NCI-H1930 (cell line): ENCODE measurements at places on chromosomes 2 and 18.

DNA sequence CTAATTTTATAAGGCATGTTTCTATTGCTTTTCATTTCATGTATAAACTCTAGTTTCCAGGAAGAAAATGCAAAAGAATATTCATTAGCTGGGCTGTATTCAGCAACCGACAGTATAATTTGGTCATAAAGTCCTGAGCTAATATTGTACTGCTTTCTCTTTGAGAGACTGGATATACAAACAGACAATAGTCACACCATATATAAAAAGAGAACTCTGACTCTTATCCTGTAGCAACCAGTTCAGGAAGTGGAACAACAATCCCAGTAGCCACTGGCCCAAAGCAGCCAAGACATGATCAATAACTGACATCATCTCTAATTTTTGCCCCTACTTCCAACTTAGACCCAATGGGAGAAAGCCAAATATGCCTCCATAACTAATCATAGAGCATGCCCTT, 160.8 kb downstream of the FSIP2 start:
- no peak for DNase-seq

DNA sequence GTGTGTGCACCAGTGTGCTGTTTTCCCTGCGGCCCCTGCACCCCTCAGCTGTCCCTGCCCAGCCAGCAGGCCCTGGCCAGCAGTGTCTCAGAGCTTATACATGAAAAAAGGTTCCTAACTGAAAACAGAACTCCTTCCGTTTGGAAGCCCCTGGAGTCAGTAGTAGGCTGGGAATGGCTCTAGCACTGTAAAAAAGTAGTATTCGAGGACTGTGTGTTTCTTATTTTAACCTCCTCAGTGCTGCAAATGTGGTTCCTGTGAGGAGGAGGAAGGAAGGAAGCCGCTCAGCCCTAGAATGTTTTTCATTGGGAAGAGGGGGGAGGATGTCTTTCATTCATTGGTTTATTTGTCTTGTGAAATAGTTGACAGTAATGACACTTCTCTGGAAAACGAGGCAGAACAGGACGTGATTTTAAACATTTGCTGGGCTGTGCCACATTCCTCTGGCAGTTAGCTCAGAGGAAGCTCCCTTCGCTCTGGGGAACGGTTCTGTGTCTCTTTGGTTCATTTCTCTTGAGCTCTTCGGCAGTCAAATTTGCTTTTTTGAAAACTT, 103.5 kb downstream of the SPTBN1 start:
- no peak for DNase-seq

- DNase-seq, result no peak
Observed at GRCh38 chr2:173136599-173136998, 61.0 kb downstream of the MAP3K20 start.

DNA sequence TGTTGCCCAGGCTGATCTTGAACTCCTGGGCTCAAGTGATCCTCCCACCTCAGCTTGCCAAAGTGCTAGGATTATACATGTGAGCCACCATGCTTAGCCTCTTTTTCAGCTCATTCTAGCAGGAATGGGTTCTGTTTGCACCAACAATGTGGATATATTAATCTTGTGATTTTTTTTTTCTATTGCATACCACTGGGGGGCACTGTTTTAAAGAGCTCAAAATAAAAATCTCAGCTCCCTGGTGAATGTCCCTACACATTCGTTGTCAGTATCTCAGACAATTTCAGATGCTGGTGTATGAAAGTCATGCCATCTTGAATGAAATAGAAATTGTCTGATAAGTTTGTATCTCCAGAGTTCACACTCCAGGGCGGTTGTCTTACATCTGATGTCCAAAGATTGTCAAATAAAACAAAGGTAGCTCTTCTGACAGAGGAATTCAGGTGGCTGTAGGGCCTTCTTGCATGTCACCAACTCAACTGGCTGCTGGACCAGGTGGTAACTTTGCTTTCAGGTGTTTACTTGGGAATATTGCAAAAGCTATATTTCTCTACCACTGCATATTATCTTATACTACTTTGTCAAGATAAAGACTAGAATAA, 3.1 kb upstream of the MATN3 start:
- DNase-seq, result peak; percentile 23

- DNase-seq, result no peak
Observed at GRCh38 chr2:128786741-128787478, 468.2 kb upstream of the HS6ST1 start.

GRCh38 chr2:207224791-207225482, 59.2 kb upstream of the KLF7 start:
- DNase-seq, result no peak

GRCh38 chr2:190791976-190792575, 88.5 kb upstream of the GLS start:
- DNase-seq, result no peak

DNA sequence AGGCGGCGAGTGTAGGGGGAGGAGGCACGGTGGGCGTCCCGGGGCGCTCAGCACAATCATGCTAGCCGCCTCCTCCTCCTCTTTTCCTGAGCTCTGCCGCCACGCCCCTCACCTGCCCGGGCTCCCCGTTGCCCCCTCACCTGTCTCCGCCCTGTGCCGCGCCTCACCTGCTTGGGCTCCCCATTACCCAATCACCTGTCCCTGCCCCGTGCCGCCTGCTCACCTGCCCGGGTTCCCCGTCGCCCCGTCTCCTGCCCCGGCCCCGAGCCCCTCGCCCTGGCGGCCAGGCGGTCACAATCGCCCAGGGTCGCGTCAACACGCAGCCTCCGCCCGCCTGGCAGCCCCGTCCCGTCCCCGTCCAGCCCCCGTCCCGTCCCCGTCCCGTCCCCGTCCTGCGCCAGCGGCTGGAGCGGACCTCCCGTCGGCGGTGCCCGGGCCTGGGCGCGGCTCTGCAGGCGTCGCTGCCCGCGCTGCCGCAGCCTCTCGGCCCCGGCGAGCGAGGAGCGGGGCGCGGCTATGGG, at the start of gene DCDC2C:
Gene DCDC2C, plus strand, starts transcription at position 340 of the 521 bp plus-strand sequence. Its CDS starts 177 bp downstream, at position 517.
- no peak for DNase-seq

- no peak for DNase-seq
Observed at GRCh38 chr18:39167990-39168389, 1602.4 kb upstream of the CELF4 start.

GRCh38 chr2:222391743-222392285, 32.5 kb upstream of the SGPP2 start:
- DNase-seq, result no peak

DNA sequence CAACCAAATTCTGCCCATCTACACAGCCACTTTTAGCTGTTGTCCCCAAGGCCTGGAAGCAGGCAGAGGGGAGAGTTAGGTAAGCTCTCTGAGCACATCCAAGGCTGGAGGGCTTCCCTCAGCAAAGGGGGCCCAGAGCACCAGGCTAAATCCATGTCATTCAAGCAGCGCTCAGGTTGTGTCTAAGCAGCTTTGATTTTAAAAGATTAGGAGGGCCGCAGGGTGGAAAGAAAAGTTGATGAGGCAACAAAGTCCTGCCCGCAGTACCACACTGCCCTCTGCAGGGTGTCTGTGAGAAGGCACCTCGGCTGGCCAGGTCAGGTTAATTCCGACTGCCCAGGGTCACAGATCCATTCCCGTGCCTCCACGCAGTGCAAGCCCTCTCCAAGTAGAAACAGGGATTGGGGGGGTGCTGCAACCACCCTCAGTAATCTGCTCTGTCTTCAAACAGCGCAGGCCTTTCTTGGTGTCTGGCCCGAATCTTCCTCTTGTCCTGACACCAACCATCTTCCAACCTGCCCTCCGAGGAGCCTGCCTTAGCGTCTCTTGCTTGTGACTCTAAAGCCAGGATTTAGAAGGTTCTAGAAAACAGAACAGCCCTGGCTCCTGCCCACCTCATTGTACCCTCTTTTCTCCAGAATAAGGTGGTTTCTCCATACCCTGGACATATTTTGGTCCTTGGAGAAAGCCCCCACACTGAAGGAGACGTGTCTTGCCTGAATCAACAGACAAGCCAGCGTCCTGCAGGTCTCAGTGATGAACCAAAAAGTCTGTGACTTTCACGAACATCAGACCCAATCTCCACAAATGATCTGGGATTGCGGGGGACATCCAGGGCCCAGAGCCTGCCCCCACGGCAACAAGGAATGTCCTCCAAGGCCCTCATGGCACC, 289.2 kb downstream of the TNS1 start:
- DNase-seq, result peak; percentile 45

GRCh38 chr18:9809697-9810096, 76.1 kb upstream of the TXNDC2 start:
- no peak for DNase-seq

DNA sequence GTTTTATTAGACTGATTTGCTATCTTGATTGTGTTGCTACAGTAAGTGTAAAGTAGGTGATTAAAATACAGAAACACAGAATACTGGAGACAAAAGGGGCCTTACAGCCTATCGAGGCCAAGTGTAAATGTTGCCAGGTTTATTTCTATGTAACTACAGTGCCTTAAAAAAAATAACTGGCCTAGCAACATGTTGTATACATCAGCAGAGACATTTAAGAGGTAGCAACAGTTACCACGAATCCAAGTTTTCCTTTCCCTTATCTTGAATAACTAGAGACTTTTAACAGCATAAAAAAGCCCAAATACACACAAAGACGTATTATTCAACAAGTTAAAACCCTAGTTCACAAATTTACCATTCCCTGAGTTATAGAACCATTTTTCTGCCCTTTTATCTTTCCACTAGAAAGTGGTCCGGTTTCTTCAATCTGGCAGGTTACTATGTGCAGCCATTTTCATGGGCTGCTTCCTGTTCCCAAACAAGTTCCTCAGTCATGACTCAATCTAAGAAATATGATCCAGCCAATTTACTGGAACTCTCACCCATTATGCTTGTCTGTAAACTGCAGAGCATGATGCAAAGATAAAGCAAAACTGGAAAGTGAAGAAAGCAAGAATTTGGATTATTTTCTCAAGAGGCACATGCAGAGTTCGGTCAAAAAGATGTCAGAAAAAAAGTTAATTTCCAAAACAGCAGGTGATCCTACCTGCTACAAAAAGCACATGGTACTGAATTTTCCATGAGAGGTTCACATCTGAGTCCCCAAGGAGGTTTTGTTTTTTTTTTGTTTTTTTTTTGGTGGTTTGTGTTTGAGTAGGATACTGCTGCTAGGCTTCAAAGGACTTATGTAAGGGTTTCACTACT, 22.2 kb downstream of the NFE2L2 start:
- no peak for DNase-seq

- DNase-seq, result no peak
Observed at GRCh38 chr2:120935339-120936313, 200.0 kb downstream of the GLI2 start.

- no peak for DNase-seq
Observed at GRCh38 chr2:201275990-201276389, 15.7 kb downstream of the CASP8 start.

GRCh38 chr2:226875438-226876225, 39.8 kb downstream of the RHBDD1 start:
- DNase-seq, result no peak

DNA sequence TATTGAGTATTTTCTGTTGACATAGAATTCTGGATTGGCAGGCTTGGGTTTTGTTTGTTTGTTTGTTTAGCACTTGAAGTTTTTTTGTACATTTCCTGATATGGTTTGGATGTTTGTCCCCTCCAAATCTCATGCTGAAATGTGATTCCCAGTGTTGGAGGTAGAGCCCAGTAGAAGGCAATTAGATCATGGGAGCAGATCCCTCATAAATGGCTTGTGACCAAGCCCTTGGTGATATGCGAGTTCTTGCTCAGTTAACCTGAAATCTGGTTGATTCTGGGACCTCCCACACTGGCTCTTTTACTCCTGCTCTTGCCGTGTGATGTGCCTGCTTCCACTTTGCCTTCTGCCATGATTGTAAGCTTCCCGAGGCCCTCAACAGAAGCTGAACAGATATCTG, 98.0 kb downstream of the PTPN4 start:
- DNase-seq, result no peak

DNA sequence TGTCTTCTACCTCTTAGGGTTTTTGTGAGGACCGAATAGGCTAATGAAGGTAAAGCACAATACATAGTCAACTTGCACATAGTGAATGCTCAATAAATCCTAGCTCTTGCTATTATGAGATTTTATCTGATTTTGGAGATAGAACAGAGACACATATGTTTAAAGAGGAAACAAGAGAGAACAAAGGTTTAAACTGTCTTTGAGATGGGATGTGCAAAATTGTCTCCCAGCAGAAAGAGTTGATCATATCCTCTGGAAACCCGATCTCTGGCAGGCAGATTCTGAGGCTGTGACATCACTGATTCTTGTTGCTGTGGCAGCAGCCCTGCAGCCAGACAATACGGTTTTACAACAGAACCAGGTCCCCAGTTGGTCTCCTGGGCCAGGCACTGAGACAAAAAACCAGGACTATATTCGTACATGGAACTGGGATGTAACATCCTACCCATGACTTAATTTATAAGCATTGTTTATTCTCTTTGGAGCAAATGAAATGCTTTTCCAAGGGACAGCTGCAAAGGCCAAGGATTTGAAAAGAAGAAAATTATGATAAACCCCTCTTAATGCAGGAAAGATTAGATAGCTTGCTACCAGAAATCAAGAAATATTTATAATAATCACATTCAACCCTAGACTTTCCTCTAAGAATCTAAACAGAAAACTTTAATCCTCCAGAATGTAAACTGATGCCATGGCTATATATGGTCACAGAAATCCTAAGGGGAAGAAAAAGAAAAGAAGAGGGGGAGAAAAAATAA, 80.2 kb downstream of the SLC8A1 start:
- DNase-seq, result no peak

DNA sequence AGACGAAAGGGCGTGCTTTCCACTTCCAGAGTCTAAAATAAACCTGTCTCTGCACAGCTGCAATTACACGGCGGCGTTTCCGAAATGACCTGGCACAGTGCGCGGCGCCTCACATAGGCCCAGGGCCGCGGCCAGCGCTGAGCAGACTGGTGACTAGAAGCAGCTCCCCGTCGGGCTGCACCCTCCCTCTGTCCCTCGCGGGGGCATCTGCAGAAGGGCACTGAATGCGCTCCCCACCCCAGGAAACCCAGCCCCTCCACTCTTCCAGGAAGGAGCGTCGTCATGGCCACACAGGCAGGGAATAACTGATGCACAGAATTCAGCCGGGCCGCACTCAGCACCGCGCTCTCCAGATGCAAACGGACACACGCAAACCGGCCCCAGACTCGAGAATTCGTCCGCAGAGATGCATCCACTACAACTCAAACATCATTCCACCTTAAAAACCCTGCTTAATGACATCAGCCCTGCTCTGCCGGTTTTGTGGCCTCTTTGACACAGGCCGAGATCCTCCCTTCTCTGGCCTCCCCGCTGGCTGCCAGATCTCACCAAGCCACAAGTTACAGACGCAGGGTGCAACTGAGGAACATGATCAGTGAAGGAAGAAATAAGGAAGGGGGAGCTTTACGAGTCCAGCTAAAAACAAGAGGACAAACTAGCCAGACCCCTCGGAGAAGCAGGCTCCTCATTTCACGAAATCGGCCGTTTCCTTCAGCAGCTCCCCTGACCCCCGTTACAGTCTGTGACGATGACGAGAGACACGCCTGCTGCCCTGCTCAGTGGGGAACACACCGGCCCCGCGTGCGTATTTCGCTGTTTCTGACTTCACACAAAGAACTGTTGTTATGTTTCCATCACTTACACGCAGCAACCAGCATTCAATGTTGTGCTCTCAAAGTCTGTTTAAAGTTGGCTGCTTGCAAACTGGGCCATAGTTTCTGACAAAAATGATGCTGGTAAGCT, 40.2 kb downstream of the MBP start:
- DNase-seq, result no peak

- no peak for DNase-seq
Observed at GRCh38 chr2:16952368-16952767, 286.7 kb upstream of the CYRIA start.

GRCh38 chr18:37452015-37452414, 113.6 kb downstream of the CELF4 start:
- no peak for DNase-seq

GRCh38 chr18:62878305-62878704, 163.0 kb downstream of the PHLPP1 start:
- DNase-seq, result no peak
